ENCODE measurements at places on chromosomes 6 and 20. TPM values are rescaled to one million over a fixed set of nuclear protein-coding genes. Genes with fewer than 3 reads are reported as not detected.

The CCN6 gene
- 0.06 TPM for polyA plus RNA-seq

The IP6K3 gene
- polyA plus RNA-seq, result not detected

The C4A gene
- 1.5 TPM for polyA plus RNA-seq

The RAB44 gene
- polyA plus RNA-seq, result 0.01 TPM

The ARMC12 gene
- 0.15 TPM for polyA plus RNA-seq

The PDYN gene
- polyA plus RNA-seq, result not detected

The TFAP2C gene
- 9.3 TPM for polyA plus RNA-seq

The KDM1B gene
- 6.8 TPM for polyA plus RNA-seq

The PMEPA1 gene
- polyA plus RNA-seq, result 38.6 TPM

The PNPLA1 gene
- not detected for polyA plus RNA-seq

The MROH8 gene
- polyA plus RNA-seq, result 0.42 TPM

The SLC35B2 gene
- 72.9 TPM for polyA plus RNA-seq

The STMND1 gene
- not detected for polyA plus RNA-seq

The WFDC5 gene
- 0.86 TPM for polyA plus RNA-seq

The ELOVL2 gene
- 0.07 TPM for polyA plus RNA-seq

The TPBG gene
- 42.0 TPM for polyA plus RNA-seq

The NFKBIE gene
- 18.7 TPM for polyA plus RNA-seq

The MACROD2 gene
- polyA plus RNA-seq, result 0.30 TPM

The MAP1LC3A gene
- polyA plus RNA-seq, result 6.2 TPM

Measured in foreskin keratinocyte (primary cell).